ENCODE measurements at places on chromosomes 6 and 20. TPM values are rescaled to one million over a fixed set of nuclear protein-coding genes. Genes with fewer than 3 reads are reported as not detected.

Gene SAMD3
- total RNA-seq: not detected

Gene CST3
- total RNA-seq: 226 TPM

Gene PCSK2
- not detected for total RNA-seq

Gene ESR1
- under 0.01 TPM for total RNA-seq

Gene REV3L
- 20.2 TPM for total RNA-seq

Gene ERGIC3
- 335 TPM for total RNA-seq

Gene POU3F2
- not detected for total RNA-seq

Gene TGM3
- 16.7 TPM for total RNA-seq

Gene SIM1
- not detected for total RNA-seq

Gene ARFGEF3
- 8.9 TPM for total RNA-seq

Gene SLPI
- total RNA-seq: 458 TPM

Gene VAPB
- 44.9 TPM for total RNA-seq

Gene LY6G6D
- not detected for total RNA-seq
